Epithelial cell of prostate (primary cell): ENCODE measurements at places on chromosomes 13 and 19.
A peak's percentile ranks its signal among the peaks of the same experiment; 100 is the strongest.

DNA sequence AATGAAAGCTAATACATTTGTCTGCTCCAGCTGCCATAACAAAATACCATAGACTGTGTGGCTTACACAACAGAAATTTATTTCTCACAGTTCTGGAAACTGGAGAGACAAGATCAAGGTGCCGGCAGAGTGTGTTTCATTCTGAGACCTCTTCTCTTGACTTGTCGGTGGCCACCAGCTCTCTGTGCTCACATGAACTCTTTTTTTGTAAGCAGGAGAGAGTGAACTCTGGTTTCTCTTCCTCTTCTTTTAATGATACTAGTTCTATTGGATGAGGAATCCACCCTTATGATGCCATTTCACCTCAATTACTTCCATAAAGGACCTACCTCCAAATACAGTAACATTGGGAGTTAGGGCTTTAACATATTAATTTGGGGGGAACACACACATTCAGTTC lies 11.7 kb downstream of the KCTD12 start:
- DNase-seq: no peak

DNA sequence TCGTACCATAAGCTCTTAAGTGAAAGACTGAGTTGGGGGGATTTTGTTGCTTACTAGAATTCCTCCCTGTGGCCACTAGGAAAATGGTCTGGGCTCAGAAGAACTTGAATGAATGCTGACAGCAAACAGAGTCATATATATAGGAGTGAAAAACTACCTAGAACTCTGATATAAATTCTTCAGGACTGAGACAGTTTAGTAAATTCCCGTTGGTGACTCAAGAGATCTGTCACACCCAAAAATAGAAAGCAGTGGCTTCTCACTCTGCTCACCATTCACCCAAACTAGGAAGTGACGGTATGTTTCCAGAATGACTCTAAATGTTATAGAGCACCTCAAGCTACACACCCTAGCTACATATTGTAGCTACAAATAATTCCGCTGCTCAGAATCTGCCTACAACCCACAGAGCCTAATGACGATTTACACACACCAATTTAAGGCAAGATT lies 116.2 kb downstream of the TBC1D4 start:
- no peak for DNase-seq

DNA sequence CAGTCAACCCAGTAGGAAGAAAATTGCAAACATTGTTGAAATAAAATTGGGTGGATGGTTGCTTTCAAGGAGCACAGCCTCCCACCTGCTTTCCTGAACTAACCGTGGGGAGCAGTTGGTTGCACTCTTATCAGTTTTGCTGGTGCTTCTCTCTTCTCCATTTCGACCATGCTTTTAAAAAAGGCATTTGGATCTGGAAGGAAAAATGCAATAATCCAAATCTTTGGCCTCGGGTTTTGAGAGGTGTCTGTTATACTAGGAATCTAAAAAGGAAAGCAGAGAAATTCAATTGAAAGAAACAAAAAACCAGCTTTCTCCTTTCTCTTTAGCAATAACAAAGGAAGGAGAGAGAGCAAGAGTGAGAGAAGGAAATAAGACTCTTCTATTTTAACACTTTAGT lies 113.6 kb upstream of the ARGLU1 start:
- no peak for DNase-seq

- DNase-seq: no peak
These were observed 6.9 kb downstream of the THSD1 start for GRCh38 chr13:52399046-52399445.

- DNase-seq: no peak
These were observed 45.8 kb downstream of the TGDS start for GRCh38 chr13:94550062-94550738.

- DNase-seq: peak; percentile 85
These were observed 2.5 kb downstream of the ZNF430 start for GRCh38 chr19:21022996-21023395.

DNA sequence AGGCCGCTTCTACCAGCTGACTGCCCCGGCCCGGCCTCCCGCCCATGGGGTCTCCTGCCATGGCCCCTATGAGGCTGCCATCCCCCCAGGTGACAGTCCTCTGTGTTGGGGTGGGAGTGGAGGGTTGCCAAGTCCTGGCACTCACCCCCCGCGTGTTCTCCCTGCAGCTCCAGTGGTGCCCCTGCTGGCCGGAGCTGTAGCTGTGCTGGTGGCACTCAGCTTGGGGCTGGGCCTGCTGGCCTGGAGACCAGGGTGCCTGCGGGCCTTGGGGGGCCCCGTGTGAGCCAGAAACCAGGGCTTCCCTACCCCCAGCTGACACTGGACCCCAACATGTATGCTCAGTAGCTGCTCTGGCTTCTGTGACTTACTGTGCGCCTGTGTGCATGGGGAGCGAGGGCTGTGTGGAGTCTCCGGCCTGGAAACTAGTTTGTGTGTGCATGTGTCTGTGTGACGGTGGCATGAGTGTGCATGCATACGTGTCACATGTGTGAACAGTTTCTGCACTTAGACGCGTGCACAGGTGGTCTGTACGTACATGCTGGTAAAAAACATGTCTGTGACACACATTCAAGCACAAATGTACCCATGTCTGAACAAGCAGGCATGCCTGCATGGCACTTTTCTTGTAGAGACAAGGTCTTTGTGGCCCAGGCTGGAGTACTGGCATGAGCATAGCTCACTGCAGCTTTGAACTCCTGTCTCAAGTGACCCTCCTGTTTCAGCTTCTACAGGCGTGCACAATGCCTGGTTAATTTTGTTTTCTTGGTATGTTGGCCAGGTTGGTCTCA lies 4.9 kb downstream of the ACP4 start:
- DNase-seq: no peak

GRCh38 chr13:75959861-75960481 lies 323.8 kb downstream of the LMO7 start:
- no peak for DNase-seq

DNA sequence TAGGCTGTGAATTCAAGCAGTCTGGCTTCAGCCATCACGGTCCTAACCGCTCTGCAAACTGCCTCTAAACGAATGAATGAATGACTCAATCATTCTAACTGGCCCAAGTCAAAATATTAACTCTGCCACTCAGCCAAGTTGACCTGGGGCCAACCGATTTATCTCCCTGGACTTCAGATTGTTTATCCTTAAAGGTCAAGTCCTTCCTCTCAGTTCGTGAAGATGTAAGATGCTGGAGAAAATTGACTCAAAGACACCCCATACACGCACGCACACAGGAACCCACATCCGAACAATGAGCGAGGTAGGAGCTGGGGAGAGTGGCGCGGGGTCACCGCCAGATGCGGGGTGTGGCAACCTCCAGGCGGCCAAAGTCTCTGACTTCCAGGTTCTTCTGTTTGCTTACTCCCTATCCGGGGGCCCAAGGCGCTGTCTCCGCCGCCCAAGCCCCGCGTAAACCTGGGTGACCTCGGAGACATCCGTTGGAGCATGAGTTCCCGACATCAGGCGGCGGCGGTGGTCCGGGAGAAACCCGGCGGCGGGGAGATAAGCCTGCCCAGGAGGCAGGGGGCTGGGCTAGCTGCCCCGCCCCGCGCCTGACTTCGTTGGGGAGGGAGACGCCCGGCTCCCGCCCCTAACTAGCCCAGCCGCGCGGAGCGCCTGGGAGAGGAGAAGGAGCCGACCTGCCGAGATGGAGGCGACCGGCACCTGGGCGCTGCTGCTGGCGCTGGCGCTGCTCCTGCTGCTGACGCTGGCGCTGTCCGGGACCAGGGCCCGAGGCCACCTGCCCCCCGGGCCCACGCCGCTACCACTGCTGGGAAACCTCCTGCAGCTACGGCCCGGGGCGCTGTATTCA lies at the start of gene CYP2S1:
TSS of gene CYP2S1 (plus strand) at position 646 of the 856 bp plus-strand sequence. CDS start at position 692, 46 bp downstream.
- DNase-seq: no peak
